RCC 7860 (cell line): ENCODE measurements at places on chromosomes 5 and 9.
A peak's percentile ranks its signal among the peaks of the same experiment; 100 is the strongest.

GRCh38 chr5:134136221-134136631 lies 21.7 kb downstream of the TCF7 start:
- no peak for DNase-seq

DNA sequence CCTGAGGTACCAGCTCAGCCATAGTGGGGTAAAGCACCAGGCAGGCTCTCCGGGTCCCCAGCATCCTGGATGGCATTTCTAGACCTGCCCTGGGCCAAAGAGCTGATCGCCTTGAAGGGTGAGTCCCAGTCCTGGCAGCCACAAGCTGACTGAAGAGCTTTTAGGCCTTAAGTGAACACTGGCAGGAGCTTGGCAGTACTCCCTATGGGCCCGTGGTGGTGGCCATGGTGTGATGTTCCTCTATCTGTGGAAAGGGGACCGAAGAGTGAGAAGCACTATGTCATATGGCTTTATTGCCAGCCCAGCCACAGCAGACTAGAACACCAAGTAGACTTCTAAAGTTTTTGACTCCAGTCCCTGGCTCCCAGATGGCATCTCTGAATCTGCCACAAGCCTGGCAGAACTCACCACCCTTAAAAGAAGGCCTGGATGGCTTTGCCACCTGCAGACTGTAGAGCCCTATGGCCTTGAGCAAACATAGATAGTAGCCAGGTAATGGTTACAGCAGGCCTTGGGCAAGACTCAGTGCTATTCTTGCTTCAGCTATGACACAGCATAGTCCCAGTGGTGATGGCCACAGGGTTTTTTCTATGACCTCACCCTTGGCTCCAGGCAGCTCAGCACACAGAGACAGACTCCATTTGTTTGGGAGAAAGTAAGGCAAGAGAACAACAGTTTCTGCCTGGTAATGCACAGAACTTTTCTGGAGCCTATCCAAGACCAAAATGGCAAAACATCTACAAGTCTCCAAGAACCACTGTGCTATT lies 801.5 kb upstream of the DMAC1 start:
- DNase-seq, result peak; percentile 52

DNA sequence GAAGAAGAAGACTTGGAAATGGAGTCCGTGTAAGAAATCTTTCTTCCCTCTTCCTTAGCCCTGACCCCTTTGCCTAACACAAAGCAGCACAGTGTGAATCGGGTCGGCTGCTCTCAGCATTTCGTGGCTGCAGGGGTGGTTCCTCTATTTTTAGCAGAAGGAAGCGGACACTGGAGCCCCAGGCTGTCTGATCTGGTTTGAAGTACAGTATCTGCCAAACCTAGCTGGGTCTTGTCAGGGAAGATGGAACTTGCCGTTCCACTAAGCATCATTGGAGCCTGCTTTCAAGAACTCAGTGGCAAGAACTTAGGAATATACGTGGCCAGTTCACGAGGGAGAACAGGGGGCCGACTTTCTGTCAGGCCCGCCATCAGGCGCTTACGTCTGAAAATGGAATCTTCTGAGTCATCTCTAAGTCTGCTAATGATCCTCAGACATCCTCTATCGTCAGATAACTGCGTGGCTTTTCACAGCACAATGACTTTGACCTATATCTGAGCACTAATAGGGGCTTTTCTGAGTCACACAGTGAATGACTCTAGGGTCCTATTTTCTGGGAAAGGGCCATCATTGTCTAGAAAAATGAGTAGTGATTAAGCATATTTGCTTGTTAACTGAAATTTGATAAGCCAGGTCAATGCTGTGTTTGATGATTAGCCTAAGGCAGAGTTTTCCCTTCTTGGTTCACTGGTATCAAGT lies 43.3 kb upstream of the NCS1 start:
- peak; percentile 97 for DNase-seq

- no peak for DNase-seq
Measured at GRCh38 chr9:109519366-109519765, 21.3 kb upstream of the PTPN3 start.

DNA sequence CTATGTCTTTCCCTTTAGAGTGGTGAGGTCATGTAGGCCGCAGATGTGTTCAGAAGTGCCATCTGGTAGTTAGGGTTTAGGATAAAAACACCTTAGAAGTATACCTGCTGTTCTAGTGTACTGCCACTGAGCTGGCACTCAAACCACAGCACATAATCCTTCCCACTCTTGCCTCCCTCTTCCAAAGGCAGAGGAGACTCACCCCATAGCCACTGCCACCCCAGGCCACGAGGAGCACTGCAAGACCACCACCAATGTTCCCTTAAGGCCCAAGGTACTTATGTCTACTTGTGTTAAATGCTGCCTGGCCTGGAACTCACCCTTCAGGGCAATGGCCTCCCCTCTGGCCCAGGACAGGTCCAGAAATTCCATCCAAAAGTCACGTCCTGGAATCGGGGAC lies 379.5 kb upstream of the EDIL3 start:
- no peak for DNase-seq

DNA sequence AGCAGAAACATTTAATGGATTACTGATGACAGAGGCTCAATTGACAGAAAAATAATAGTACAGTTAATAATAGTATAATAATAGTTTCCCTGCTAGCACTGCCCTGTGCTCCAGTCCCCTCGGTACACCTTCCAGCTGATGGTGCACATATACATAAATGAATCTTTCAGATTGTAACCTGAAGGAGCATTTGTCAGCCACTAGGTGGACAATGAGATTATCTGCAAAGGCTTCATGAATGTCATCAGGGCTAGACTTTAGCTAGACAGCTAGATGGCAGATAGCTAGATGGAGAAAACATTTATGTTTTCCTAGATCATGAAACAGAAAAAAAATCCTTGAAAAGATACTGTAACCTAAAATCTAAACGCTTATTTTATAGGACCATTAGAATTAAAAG lies 304.4 kb upstream of the SMC2 start:
- peak; percentile 39 for DNase-seq

GRCh38 chr9:69771775-69772418 lies 12.1 kb upstream of the PTAR1 start:
- peak; percentile 25 for DNase-seq

- DNase-seq, result no peak
Measured at GRCh38 chr5:97547999-97548738, 365.1 kb upstream of the RIOK2 start.

DNA sequence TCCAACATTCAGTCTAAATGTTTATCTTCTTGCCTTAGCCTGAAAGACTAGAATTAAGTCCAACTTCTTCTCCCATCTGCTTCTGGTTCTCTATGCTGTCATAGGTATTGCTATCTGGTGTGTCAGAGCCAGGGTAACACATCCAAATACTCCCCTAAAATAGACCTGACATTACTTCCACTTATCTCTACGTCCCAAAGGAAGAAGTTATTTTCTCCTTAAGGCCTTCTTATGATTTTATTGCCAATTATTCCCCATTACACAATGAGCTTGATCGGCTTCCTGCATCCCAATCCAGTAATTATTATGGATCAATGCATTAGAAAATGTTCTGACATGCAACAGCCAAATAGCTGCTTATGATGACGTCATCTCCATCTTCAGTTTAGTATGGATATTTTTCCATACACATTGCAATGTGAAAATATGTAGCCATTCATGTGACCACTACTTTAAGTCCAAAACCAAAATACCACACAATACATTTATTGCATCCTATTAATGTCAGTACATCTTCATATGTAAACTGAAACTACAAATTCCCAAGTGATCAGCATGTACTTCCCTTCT lies 555.5 kb downstream of the MAT2B start:
- no peak for DNase-seq

GRCh38 chr5:172293054-172293744 lies 9.6 kb upstream of the UBTD2 start:
- peak; percentile 62 for DNase-seq

- DNase-seq, result peak; percentile 9
Measured at GRCh38 chr5:86461169-86461956, 156.4 kb upstream of the COX7C start.

DNA sequence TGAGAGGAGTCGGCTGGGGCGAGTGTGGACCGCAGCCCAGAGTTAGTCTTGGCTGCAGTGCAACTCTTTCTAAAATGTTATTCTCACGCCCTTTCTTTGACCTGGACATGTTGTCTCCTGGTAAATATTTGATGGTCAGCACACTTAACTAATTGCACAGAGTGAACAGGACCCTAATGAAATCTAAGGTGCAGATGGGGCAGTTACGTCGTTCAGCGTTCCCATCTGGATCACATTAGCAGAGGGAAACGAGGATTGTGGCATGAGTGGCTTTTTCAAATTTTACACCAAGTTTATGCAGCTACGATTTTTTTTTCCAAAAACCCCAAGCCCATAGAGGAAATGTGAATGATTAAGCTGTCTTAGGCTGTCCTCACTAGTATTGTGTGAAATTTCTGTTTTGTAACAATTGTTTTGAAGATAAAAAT lies 483 bp downstream of the C9orf85 start:
- no peak for DNase-seq

DNA sequence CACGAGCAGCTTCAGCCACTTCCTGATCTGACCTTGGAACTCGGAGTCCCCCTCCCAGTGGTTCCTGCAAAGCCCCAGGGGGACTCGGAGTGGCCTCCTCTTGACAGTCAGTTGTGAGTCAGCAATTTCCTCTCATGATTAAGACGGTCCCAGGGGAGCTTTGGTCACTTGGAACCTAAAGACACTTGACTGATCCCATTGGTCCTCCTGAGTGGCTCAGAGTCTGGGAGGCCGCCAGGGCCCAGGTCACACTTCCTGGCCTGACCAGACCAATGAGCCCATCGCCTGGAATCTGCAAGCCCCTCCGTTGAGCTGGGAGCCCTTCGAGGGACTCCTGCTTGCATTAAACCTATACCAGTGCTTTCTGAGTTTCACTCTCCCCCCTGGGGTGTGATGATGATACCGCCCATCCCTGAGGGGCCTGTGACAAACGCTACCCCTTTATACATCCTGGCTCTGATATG lies 29.1 kb downstream of the TSPAN17 start:
- peak; percentile 75 for DNase-seq

DNA sequence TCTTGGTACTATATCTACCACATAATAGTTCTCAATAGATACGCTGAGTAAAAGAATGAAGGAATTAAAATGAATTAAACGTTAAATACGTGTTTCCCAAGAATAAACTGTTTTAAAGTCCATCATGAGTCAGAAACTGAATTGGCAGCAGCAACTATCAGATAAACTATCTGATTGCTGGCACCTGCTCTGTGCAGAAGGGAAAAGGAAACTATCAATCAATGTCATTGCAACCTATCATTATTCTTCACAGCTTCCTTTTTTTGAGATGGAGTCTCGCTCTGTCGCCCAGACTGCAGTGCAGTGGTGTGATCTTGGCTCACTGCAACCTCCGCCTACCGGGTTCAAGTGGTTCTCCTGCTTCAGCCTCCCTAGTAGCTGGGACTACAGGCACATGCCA lies 8.8 kb upstream of the WDR36 start:
- no peak for DNase-seq

DNA sequence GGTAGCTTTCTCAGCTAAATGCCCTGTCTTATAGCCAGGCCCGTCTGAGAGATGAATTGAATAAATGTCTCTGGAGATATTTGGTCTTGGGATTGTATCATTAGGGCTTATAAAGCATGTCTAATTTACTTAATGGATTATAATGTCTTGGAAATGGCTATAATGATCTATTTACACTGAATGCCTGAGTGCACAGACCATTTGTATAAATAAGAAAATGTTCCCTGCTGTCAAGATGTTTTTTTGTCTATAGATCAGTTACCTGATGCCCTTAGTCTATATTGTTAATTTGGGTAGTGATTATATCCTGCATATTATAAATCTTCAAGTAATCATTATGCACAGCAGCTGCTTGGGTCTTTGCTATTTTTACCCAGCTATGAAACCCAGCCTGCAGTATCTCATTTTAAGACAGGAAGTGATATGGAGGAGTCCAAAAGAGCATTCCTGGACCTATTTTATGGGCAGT lies 112.9 kb upstream of the ACTBL2 start:
- DNase-seq, result no peak

DNA sequence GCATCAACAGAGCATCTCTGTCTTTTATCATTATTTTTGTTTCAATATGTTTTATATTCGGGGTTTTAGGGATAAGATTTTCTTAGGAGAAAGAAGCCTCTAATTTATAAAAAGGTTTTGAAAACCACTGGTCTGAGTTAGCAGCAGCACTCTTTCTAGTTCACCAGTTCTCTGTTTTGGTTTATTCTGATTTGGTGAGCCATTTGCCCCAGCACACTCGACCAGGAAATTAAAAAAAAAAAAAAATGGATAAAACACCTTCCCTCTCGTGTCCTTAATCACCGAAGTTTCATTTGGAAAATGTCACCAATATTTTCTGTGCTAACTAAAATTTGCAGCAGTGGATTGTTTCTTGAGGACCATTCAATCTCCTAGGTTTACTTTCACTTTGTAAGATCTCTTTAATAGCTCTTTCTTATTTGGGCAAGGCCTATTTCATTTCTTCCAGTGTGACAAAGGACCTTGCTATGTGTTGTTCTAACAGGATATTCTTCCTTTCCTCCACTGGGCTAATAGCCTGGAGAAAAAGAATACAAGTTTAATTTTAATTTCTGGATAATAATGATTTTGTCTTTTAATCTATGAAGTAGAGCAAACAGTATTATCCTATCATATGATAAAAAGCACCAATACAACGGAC lies 57.8 kb upstream of the ANXA1 start:
- no peak for DNase-seq

DNA sequence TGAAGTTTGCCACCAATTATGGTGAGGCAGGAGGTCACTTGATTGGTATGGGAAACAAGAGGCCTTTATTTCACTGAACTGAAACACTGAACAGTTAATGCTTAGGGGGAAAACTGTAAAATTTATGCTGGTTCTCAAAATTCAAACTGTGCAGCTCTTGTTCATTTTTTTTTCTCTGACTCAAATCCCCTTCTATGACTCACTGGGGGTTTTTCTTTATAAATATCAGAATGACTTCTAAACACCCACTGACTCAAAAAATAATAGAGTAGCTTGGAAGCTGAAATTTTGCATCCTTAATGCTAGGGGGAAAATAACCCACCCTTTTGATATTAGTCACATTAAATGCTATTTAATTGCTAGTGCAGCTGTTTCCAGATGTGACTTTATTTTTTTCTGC lies 24.1 kb upstream of the OTP start:
- no peak for DNase-seq

- DNase-seq, result no peak
Measured at GRCh38 chr9:5767968-5768932, 64.7 kb downstream of the ERMP1 start.

- DNase-seq, result peak; percentile 37
Measured at GRCh38 chr5:9034649-9035048, 511.2 kb downstream of the SEMA5A start.
